ENCODE measurements at places on chromosomes 7 and 10.

- no peak for DNase-seq
These were observed 38.8 kb upstream of the MYL10 start for GRCh38 chr7:101667920-101668319.

DNA sequence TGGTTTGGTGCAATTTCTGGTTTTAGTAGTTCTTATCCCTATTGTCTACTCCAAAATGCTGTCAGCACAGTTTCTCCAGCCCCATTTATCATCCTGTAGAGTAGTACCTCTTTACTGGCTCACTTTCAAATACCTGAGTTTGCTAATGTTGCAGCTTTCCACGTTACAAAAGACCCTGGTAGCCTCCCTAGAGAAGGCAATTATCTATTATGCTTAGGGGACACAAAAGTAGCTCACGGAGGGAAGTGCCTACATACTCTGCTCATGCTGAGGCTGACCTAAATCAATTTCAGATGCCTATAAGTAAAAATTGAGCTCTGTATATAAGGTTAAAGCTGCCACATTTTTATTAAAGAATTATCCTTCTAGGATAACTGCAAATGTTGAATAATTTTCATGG, 603.6 kb downstream of the CNTNAP2 start:
- DNase-seq, result no peak

GRCh38 chr7:28988810-28989209, 30.7 kb upstream of the TRIL start:
- no peak for DNase-seq

DNA sequence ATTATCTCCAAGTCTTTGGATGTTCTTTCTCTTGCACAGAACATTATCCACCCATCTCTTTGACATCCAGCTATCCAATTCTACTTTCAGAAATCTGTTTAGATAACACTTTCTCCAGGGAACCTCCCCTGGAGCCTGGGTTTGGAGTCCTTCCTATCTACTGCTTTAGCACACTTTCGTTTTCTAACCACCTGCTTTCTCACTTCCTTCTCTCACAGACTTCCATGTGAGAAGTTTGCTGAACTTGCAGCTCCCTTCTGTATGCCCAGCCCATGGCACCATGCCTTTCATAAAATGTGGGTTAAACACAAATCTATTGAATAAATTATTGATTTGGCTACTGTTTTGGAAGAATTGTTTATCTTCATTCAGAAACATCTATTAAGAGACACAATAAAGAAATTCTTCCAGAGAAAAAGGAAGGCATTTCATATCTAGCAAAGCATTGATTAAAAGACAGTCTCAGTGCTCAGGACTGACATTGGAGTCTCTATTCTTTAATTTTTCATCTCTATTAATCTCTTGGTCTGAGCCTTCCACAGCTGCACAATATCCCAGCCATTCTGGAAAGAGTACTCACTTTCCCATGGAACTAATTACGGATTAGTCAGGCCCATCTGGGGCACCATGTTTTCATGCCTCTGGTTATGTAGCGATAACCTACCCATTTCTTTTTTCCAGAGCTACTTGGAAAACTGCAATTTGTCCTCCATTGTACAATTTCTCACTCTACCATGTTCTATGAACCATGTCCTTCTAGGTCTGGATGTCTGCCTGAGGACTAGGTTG, 1077.3 kb downstream of the SORCS3 start:
- DNase-seq, result no peak

- DNase-seq, result no peak
These were observed 1008.8 kb downstream of the KCNMA1 start for GRCh38 chr10:76628801-76629200.
